HEK293T (cell line): ENCODE measurements at places on chromosomes 3 and 15.

DNA sequence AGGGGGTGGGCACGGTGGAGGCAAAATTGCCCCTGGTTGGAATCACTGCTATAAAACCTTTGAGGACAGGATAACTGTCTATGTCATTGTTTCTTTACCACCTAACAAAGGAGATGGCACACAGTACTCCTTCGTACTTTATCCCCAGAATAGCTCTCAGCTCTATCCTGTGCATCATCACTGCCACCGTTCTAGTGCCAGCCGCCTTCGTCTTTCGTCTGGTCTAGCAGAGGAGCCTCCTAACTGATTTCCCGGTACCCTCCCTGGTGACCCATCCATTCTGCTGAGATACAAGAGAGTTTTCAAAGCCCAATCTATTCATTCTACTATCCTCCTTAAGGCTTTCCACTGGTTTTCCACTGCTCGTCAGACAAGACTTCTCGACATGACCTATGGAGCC is 67.9 kb upstream of the PRICKLE2 start:
- DNase-seq: no peak

GRCh38 chr3:124818398-124819091 is 68.6 kb downstream of the ITGB5 start:
- DNase-seq: no peak

DNA sequence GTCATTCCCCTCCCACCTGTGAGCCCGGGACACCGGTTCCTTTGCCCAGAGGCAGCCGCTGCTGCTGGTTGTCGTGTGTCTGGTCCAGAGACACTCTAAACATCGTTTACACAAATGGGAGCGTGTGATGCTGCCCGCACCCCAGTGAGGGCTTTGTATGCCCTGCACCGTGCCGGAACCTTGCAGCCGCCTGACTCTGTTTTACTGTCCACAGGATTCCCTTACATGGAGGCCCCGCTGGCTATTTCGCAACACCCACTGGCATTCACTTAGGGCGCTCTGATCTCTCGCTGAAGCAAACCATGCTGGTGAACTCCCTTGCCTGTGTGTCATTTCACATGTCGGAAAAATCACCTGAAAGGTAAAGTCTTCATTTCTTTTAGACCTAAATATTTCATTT is 100.8 kb upstream of the SLC6A6 start:
- no peak for DNase-seq

GRCh38 chr3:142225885-142226215 is 465 bp upstream of the GK5 start:
- DNase-seq: no peak

GRCh38 chr3:40185029-40185695 is 124.3 kb upstream of the EIF1B start:
- DNase-seq: no peak

GRCh38 chr3:127881586-127881985 is 33.4 kb upstream of the KBTBD12 start:
- DNase-seq: no peak

DNA sequence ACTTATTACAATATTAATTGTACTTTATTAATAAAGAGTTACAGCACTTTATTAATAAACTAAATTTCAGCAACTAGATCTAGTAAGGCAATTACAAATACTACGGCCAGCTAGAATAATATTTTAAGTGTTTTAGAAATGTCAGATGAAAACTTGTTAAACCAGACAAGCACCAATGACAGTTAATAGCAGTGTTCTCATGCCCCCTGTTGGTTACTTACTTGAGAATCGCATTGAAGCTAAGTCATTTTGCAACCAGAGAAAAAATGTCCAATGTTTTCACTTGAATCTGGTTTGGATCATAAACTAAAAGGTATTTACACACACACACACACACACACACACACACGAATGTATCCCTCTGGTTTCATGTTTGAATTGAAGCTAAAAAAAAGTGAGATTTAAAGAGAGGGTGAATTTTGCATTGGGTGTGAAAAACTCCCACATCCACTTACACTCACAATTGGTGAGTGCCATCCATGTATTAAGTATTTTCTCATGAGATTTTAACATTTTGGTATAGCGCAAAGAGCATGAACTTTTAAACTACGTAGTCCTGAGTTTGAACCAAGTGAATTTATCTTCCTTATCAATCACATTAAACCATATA is 347.7 kb downstream of the ZBBX start:
- peak; percentile 31 for DNase-seq

- no peak for DNase-seq
Observed at GRCh38 chr15:91357486-91357885, 257.4 kb downstream of the SV2B start.

- DNase-seq: no peak
Observed at GRCh38 chr3:73031573-73032103, 29.8 kb upstream of the EBLN2 start.

GRCh38 chr3:158731938-158732855 is at the start of gene RARRES1:
Gene RARRES1, minus strand, starts transcription at chr3:158732457. Its CDS starts 42 bp downstream, at chr3:158732415.
- DNase-seq: no peak
